ENCODE measurements at places on chromosomes 3 and 15. TPM values are rescaled to one million over a fixed set of nuclear protein-coding genes. Genes with fewer than 3 reads are reported as not detected.

DNA sequence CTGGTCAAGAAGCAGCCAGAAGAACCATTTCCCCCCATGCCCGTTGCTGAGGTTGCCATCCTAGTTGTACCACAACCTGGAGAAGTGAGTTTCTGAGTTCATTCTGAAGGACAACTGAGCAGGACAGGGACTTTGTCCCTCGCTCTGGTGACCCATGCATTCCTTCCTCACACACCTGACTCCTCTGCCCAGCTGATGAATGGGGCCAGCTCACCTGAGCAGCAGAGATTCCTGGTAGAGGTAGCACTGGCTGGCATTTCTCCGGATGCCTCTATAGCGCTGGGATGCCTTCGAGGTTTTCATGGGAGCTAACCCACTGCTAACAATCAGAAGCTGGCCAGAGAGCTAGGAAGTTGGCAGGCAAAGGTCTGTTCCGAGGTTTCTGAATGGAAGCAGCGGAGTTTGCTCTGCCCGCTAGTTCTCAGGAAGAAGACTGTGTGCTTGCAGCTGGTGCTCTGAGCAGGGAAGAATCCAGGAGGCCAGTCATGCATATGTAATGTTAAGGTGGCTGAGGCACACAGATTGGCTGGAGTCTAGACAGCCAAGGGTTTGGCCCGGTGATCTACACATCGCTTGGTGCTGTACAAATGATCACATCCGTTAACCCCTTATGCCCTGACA is at the start of gene TMC3:
TMC3 (minus strand) TSS at position 439 of the 621 bp plus-strand sequence; CDS start at position 303, 136 bp downstream.
- no peak for DNase-seq

GRCh38 chr15:33757516-33758232 is 210.6 kb upstream of the CHRM5 start:
- DNase-seq, result no peak

GRCh38 chr15:67150023-67150860 is 84.8 kb downstream of the SMAD3 start:
- DNase-seq, result peak; percentile 68

DNA sequence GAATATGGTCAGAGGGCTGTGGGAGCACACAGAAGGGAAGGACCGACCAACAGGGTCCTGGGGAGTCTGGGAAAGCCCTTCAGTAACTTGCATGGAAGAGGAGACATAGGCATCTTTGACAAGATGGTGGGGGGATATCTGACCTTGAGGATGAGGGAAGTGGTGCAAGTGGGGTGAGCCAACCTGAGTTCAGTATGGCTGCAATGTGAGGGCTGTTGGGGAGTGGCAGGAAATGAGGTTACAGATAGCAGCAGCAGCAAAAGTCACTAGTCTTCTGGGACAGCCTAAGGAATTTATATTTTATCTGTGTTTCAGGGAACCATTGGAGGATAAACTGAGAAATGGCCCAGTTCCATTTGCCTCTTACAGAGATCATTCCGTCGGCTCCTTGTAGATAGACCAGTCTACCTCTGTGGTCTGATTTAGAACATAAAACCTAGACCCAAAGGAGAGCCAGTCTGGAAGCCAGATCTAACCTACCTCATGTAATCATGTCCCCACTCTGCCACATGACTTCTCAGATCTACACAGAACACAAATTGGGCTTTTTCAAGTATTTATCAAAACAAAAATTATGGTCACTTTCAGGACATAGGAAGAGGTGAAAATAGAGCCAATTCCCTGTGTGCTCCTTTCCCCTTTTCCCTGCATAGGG is 75.6 kb downstream of the ST6GAL1 start:
- DNase-seq, result no peak

DNA sequence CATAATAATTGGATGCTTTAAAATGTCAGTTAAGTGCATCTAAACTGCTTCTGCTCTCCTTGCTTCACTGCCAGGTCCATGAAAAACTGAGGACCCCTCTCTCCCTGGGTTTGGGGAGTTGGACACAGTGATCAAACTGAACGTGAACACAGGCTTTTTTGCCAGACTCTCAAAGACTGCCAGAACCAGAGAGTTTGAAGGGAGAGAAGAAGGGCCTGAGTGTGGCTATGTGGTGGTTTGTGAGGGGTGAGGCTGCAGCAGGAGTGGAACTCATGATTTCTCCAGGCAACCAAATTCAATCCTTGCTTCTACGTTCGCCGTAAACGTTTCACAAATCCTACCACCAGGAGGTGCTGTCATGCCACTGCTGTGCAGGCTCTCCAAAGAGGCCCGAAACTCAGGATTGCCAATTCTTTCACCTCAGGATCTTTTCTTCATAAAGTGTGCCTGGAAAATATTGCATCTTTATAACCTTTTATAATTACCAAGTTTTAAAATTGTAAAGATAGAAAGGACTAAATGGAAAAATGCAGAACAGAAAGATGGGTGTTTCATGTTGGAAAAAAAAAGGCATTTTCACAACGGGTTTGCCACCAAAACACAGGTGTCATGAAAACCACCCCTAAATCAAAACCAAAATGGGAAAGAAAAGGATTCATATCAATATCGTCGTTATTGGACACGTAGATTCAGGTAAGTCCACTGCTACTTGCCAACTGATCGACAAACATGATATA is 19.7 kb downstream of the TM4SF4 start:
- peak; percentile 56 for DNase-seq

DNA sequence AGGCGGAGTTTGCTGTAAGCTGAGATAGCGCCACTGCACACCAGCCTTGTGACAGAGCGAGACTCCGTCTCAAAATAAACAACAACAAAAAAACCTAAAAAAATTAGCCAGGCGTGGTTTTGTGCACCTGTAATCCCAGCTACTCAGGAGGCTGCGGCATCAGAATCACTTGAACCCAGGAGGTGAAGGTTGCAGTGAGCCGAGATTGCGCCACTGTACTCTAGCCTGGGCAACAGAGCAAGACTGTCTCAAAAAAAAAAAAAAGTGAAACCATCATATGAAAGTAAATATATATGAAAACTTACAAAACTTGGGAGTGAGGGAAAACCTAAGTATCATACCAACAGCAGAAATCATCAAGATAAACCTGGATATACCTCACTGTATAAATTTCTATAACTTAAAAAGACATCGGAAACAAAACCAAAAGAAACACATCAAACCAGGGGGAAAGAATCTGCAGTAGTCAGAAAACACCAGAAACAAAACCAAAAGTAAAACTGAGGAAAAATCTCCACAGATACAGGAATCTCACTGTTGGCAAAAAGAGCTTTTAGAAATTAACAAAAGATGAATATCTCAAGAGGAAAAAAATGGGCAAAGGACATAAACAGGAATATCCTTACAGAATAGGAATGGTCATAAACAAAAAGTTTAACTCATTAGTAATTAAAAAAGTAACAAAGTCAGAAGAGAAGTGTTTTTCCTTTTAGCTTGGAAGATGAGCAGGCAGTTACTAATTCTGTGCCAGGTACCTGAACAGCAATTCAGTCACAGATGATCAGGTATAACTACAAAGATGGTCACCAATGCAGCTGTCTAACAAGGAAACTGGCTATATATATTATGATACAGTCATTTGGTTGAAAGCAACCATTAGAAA is 41.3 kb downstream of the ETV5 start:
- DNase-seq, result no peak

- DNase-seq, result no peak
These were observed 734.1 kb downstream of the GBE1 start for GRCh38 chr3:81027344-81027743.

DNA sequence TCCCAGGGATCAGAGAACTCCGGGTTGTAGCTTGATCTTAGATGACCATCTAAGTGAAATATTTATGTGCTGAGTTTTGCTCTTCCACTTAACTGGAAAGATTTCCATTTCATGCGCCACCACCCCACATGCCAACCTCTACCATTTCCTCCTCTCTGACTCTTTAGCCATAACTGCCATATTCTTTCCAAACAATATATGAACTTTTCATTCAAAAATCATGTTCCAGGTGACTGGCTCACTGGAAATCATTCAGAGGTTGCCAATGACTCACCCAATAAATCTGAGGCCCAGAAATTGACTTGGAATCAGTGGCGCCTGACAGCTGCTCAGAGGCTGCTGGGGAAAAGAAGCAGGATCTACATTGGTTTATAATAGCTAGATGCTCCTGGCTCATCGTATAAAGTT is 31.6 kb upstream of the FAM174B start:
- DNase-seq, result no peak

The HTR3E gene
- not detected for total RNA-seq

The CMTM7 gene
- total RNA-seq, result 36.1 TPM

The SLC28A1 gene
- total RNA-seq, result not detected

The RETNLB gene
- not detected for total RNA-seq

The C2CD4B gene
- 0.38 TPM for total RNA-seq

The TP63 gene
- total RNA-seq, result 0.07 TPM

The KNG1 gene
- total RNA-seq, result not detected

The TLR9 gene
- total RNA-seq, result 2.0 TPM

The HAUS2 gene
- 48.8 TPM for total RNA-seq

Measured in activated CD8-positive, alpha-beta T cell treated with anti-CD3 and anti-CD28 coated beads for 36 hours (primary cell).